B cell (primary cell): ENCODE measurements at places on chromosomes 1 and 21. TPM values are rescaled to one million over a fixed set of nuclear protein-coding genes. Genes with fewer than 3 reads are reported as not detected.

Gene WDR64
- 0.13 and 0.37 TPM in 2 replicates for polyA plus RNA-seq

Gene GNAT2
- not detected in 2 replicates for polyA plus RNA-seq

Gene NBPF12
- 19.4 and 25.2 TPM in 2 replicates for polyA plus RNA-seq

Gene CC2D1B
- 20.0 and 28.9 TPM in 2 replicates for polyA plus RNA-seq

Gene RPTN
- not detected in 2 replicates for polyA plus RNA-seq

Gene BSND
- polyA plus RNA-seq: not detected in 2 replicates

Gene CPT2
- 5.0 and 6.3 TPM in 2 replicates for polyA plus RNA-seq

Gene KRTAP19-3
- polyA plus RNA-seq: not detected in 2 replicates

Gene FAM72A
- polyA plus RNA-seq: 1.1 and 1.7 TPM in 2 replicates

Gene CD2
- 0.52 and 2.0 TPM in 2 replicates for polyA plus RNA-seq

Gene TSPEAR
- not detected in 2 replicates for polyA plus RNA-seq

Gene MR1
- 8.5 and 9.5 TPM in 2 replicates for polyA plus RNA-seq

Gene DEPDC1
- polyA plus RNA-seq: 0.03 TPM in 1 of 2 replicates, not detected in the other

Gene TMEM51
- polyA plus RNA-seq: 0.06 TPM in 1 of 2 replicates, not detected in the other

Gene THEM5
- not detected in 2 replicates for polyA plus RNA-seq

Gene CTH
- polyA plus RNA-seq: 0.84 and 2.9 TPM in 2 replicates

Gene TMPRSS15
- 0.04 and 0.14 TPM in 2 replicates for polyA plus RNA-seq

Gene C1orf87
- polyA plus RNA-seq: not detected in 2 replicates

Gene CITED4
- 4.1 and 5.6 TPM in 2 replicates for polyA plus RNA-seq

Gene NTNG1
- 0.69 and 2.8 TPM in 2 replicates for polyA plus RNA-seq

Gene CCDC27
- polyA plus RNA-seq: not detected in 2 replicates

Gene KRTAP7-1
- polyA plus RNA-seq: not detected in 2 replicates

Gene HLX
- 3.4 and 4.3 TPM in 2 replicates for polyA plus RNA-seq

Gene RHCE
- 0.06 and 0.28 TPM in 2 replicates for polyA plus RNA-seq

Gene RIMS3
- polyA plus RNA-seq: 0.78 and 1.1 TPM in 2 replicates

Gene OPTC
- not detected in 2 replicates for polyA plus RNA-seq
